Fibroblast of the aortic adventitia (primary cell): ENCODE measurements at places on chromosomes 7 and 10. TPM values are rescaled to one million over a fixed set of nuclear protein-coding genes. Genes with fewer than 3 reads are reported as not detected.

GRCh38 chr10:95440756-95441546 is 120.2 kb downstream of the SORBS1 start:
- no peak for DNase-seq

- no peak for DNase-seq
These were observed 102.8 kb upstream of the DIP2C start for GRCh38 chr10:792083-792791.

The TMEM120A gene
- total RNA-seq = 2.0 and 28.9 TPM in 2 replicates

The EXOC4 gene
- total RNA-seq = 86.2 and 105 TPM in 2 replicates

The ITPRID1 gene
- not detected in 2 replicates for total RNA-seq

DNA sequence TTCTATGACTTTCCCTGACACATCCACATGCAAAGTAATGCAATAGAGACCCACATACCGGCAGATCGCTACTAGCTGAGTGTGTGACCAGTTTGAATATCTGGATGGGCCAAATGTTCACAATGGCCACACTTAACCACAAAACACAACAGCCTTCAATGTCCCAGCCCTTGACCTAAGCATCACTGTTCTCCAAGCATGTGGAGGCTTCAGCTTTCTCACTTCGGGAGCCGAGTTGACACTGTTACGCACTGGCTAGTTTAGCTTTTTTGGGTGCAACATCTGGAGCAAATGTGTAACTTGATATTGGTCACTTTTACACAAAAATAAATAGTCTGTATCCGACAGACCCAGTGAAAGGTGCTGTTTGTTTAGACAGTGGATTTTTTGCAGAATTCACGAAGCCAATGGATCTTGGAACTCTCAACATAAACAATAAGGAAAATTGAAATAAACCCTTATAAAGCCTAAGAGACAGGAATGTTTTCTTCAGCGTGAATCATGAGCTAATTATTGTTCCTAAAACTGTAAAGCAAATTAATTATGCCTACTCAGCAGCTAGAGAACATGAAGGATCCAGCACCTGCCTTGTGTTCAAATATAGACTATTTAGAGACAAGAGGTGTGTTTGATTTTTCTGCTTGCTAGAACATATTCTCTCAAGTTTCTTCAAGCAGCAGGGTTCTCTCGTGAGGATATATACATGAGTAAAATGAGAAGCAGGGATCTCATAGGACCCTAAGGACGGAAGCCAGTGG is 117.6 kb upstream of the JCAD start:
- DNase-seq = no peak

The SCART1 gene
- total RNA-seq = 1.6 and 13.5 TPM in 2 replicates

DNA sequence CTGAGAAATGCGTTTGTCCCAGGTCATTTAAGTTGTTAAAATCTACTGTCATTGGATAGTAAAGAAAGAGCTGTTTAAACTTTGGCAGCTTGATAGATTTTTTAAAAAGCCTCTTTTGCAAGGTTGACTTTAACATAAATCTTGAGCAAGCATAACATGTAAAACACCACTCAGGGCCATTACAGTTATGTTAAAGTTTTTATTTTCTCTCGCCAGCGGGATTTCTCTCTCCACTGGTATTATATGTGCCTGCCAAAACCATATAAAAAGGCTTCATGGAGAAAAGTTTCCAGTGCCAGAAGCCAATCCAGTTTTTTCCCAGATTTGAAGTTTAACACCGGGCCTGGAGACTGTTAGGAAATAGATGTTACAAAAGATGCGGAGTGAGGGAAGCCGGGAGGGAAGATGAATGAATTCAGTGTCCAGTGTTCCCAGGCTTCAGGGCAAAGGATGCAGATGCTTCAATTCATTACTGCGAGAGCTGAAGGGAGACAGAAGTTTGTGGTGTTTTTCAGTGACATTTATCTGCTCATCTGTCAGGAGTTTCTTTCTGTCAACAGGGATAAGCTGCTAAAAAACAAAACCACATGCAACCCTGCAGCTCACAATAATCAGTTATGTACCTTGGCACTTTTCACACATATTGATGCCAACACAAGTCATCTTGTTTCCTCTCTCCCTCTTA is 155.5 kb downstream of the SPAG6 start:
- DNase-seq = peak; percentile 53

The INA gene
- 0.33 and 0.90 TPM in 2 replicates for total RNA-seq

- peak; percentile 63 for DNase-seq
These were observed 142.1 kb downstream of the PHTF2 start for GRCh38 chr7:77940647-77941046.

The LIPF gene
- total RNA-seq = not detected in 2 replicates
